Choroid plexus epithelial cell (primary cell): ENCODE measurements at places on chromosomes 6 and 20.

- peak; percentile 35 for DNase-seq
Measured at GRCh38 chr20:4916971-4917881, 84.1 kb downstream of the SLC23A2 start.

DNA sequence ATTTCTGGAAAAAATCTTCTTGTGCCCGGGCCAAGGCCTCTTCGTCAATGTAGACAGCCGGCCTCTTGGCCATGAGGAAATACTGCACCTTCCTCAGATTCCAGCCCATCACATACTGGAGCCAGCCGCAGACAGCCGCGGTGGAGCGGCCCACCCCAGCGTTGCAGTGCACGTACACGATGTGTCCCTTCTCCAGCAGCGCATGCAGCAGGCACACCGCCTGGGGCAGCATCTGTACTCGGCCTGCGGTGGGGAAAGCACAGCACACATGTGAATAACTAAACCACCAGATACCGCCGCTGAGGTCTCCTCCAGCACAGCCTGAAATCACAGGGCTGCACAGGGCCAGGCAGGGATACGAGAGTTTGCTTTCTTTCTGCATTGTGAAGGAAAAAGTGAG is 107.9 kb downstream of the EPM2A start:
- no peak for DNase-seq

DNA sequence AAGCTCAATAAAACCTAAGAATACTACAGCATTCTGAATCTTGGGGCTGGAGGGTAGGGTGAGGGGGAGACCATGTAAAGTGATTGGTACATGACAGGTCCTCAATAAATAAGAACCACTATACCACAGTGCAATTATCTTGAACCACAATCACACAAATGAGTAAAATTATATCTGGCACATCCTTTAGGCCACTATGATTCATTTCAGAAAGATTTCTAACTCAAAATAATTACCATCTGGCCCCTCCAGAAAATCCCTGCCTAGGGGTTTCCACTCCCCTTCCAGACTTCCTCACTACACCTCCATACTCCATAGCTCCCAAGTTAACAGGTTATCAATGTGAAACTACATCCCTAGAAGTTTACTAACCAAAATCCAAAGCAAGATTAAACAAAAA is 19.7 kb downstream of the AKIRIN2 start:
- DNase-seq = no peak

DNA sequence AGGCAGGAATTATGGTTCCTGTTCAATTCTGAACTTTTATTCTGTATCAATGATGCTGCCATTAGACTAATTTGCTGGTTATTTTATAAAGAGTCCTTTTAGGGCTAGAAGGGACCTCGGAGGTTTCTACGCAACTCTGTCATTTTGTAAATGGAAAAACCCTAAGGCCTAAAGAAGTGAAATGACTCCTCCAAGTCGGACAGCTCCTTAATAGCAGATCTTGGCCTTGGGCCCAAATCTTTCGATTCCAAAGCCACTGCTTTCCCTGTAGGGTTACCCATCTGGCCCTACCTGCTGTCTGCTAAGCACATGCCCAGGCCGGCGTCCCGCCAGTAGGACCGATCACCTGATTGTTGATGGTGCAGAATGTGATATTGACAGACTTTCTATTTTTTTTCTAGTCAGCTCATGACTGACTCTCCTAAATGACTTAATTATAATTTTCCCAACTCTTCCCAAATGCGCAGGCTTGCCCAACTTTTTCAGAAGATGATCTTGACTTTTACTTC is 40.2 kb downstream of the PLEKHG1 start:
- no peak for DNase-seq

- DNase-seq = no peak
Measured at GRCh38 chr20:14744723-14745122, 407.3 kb upstream of the FLRT3 start.

GRCh38 chr6:151317995-151318365 is 73.4 kb downstream of the ZBTB2 start:
- no peak for DNase-seq

- peak; percentile 82 for DNase-seq
Measured at GRCh38 chr6:149209871-149210775, 107.4 kb upstream of the TAB2 start.

GRCh38 chr20:34240693-34241615 is at the start of gene ASIP:
Gene ASIP (plus strand): TSS chr20:34241423. CDS start chr20:34260375, 18,952 bp downstream.
- no peak for DNase-seq

- DNase-seq = peak; percentile 31
Measured at GRCh38 chr6:121748376-121748775, 312.9 kb downstream of the GJA1 start.

DNA sequence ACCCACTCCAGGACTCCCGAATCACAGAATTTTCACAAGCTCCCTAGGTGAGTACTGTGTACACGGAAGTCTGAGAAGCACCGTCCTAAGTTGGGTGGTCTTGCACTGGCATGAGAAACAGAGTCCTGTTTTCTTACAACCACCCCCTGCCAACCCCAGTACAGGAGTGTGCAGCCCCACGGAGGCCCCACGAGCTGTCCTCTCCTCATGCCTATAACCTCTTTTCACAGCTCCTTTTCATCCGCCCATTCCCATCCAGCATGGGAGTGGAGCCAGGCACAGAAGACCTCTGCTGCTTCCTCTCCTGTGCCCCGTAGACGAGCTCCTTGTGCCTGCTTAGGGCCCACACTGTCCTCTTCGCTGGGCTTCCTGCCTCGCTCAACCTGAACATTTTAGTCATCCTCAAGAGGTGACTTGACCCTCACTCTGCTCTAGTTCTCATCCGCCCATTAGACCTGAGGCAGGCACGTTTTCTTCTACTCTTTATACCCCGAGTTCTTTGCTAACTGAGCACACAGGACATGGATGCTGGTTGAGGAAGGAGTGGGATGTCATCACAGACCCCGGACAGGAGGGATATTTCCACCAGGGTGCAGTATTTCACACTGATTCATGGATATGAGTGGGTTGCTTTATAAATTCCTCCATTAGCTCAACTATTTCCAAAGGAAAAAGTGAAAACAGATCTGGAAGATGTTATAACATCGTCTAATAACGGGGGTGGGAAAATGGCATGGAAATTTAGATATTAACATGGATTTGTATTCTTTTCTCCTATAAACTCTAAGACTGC is 160.5 kb downstream of the TTLL2 start:
- DNase-seq = peak; percentile 56

DNA sequence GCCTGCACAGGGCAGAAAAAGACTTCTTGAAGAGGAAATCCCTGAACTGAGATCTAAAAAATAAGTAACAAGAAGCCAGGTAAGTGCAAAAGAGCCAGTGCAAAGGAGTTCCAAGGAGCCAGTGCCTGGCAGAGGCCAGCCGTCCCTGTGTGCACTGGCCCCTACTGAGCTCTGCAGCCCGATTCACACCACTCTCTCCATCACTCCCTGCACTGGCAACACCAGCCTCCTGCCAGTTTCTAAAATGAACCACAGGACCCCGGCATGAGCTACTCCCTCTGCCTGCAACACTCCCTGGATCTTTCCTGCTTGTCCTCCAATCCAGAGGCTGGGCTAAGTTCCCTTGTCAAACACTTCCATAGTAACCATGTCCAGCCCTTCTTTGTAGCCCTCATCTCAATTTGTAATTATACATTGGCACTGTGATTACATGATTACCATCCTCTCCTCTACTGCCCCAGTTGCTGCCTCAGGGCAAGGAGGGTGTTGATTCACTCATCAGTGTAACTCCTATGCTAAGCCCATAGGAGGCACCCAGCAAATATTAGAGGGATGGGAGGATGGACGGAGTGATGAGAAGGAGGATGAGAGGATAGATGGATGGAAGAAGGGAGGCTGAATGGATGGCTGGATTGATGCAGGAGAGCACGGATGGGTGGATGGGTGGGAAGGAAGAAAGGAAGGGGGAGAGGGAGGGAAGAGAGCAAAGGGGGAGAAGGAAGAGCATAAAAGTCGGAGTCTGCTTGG is 49.3 kb downstream of the SIRPA start:
- DNase-seq = no peak

DNA sequence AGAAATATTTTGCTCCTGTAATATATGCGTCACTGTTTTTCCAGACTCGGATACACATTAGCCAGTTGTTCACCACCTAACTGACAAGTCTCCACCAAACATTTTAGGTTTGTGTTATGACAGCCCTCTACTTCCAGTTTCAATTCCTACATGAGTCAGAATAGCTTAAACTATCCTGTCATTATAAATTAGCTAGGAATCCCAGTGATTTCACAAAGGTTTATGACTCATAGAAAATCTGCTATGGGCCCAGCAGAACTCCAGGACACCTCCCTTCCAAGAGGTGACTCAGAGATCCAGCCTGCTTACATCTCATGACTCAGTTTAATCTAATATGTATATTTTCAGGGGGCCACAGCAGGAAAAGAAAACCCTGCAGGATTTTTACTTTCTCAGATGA is 17.4 kb upstream of the PLCB4 start:
- peak; percentile 94 for DNase-seq

GRCh38 chr6:154239392-154239791 is 117.2 kb downstream of the IPCEF1 start:
- DNase-seq = no peak

DNA sequence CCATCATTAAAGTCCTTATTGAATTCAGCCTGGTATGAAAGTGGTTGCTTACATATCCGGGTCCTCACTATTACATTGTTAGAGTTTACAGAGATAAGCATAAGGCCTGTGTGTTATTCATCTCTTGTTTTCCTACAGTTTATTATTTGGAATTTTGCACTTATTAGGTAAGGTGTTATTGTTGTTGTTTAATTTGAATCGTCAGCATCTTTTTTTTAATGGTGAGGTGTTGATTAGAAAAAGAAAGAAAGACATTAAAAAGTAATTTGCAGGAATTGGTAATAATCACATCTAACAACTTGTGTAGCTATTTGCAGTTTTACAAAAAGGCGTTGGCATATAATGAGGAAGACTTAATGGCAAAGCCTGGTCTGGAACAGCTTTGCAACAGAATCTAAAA is 158.6 kb downstream of the SAMD5 start:
- DNase-seq = no peak

DNA sequence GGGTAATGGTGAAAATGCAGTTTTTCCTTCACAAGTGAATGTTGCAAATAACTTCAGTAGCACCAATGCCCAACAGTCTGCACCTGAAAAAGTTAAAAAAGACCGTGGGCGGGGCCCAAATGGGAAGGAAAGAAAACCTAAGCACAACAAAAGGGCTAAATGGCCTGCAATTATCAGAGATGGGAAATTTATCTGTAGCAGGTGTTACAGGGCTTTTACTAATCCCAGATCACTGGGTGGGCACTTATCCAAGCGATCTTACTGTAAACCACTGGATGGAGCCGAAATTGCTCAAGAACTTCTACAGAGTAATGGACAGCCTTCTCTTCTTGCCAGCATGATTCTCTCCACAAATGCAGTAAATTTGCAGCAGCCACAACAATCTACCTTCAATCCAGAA is 64.8 kb upstream of the SMIM8 start:
- DNase-seq = no peak

GRCh38 chr6:162200945-162201690 is 526.4 kb downstream of the PRKN start:
- DNase-seq = no peak

GRCh38 chr20:1312904-1313235 is 16.1 kb downstream of the SDCBP2 start:
- no peak for DNase-seq

- DNase-seq = peak; percentile 23
Measured at GRCh38 chr6:29376003-29376402, 912 bp upstream of the OR12D3 start.

DNA sequence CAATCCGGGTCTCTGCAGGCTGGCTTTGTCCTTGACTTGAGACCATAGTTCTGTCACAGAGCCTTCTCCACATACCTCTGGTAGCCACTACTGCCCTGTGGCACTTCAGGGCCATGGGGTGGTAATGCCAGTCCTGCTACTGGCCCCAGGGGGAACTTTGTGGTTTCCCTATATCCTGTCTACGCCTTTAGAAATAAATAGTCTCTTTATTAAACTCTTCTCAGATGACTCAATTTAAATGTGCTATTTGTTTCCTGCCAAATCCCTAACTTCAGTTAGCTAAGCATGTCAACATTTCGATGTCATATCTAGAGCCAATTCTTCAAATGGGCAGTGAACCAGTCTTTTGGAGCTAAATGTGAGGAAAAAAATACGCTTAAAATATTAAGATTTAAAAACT is 60.1 kb downstream of the SEL1L2 start:
- no peak for DNase-seq

DNA sequence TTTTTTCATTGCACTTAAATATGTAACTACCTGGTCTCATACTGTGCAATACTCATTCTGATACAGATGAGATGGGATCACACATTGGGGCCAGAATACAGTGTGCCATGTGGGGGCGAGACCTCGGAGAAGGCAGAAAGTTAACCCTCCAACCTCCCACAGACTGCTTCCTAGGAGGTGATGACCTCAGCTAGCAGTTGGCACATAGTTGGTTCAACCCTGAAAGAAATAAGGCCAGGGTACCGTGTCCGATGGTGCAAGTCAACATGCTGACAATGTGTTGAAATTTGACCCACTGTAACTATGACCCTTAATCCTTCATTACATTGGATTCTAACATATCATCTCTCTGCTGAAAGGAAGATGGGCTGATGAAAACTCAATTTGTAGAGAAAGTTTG is 61.9 kb downstream of the GJA10 start:
- DNase-seq = no peak
